ENCODE measurements at places on chromosomes 3 and 15.

- no peak for DNase-seq
Measured at GRCh38 chr15:99702895-99703602, 30.2 kb downstream of the LYSMD4 start.

GRCh38 chr15:87269566-87269965 is 987.0 kb downstream of the NTRK3 start:
- no peak for DNase-seq

GRCh38 chr15:33503681-33504080 is 192.9 kb downstream of the RYR3 start:
- DNase-seq: no peak

DNA sequence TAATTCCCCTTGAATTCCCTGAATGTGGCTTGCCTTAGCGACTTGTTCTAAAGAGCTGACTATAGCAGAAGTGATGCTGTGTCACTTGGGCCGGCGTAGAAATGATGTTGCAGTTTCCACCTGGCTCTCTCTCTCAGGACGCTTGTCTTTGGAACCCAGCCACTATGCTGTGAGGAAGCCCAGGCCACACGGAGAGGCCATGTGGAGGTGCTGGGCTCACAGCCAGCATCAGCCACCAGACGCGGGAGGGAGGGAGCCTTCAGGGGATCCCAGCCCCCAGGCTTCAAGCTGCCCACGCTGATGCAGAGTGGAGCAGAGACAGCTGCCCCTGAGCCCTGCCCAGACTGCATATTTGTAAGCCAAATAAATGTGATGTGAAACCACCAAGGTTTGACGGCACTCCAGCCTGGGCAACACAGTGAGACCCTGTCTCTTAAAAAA is 18.6 kb downstream of the RNU5B-1 start:
- peak; percentile 54 for DNase-seq

GRCh38 chr15:39578851-39579486 is 1.9 kb upstream of the THBS1 start:
- DNase-seq: no peak

- DNase-seq: no peak
Measured at GRCh38 chr3:123670743-123671142, 85.9 kb upstream of the HACD2 start.

DNA sequence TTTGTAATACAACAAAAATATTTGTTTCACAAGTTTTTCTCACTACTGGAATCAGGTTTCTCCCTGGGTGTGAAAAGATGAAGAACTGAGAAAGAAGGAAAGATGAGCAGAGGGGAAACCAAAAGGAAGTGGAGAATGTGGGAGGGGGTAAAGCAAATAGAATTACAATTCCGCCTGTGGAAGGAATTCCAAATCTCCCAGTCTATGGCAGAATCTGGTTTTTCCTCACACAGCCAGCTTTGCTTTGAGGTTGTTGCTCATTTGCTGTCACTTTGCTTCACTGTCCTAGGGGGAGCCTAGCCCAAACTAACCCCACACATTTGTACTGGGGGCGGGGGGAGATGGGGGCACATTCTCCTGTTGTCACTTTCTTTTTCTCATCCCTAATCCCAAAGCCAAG is 43.9 kb downstream of the RPL22L1 start:
- DNase-seq: no peak

DNA sequence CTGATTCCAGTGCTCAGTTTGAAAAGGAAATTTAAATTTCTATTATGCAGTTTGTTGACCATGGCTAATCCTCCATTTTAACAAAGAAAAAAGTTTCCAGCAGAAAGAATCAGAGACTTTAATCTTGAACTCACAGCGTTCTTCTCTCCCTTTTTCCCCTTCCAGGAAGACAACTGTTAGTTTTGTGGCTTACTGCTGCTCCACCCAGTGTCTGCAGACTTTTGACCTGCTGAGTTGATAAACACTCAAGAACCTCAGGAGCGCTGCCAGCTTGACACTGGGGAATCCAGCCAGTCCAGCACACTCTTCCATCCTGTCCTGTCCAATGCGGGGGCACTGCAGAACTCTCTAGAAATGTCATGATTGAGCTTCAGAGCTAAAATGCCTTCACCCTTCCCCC is 134.6 kb downstream of the LRRC28 start:
- DNase-seq: peak; percentile 84

DNA sequence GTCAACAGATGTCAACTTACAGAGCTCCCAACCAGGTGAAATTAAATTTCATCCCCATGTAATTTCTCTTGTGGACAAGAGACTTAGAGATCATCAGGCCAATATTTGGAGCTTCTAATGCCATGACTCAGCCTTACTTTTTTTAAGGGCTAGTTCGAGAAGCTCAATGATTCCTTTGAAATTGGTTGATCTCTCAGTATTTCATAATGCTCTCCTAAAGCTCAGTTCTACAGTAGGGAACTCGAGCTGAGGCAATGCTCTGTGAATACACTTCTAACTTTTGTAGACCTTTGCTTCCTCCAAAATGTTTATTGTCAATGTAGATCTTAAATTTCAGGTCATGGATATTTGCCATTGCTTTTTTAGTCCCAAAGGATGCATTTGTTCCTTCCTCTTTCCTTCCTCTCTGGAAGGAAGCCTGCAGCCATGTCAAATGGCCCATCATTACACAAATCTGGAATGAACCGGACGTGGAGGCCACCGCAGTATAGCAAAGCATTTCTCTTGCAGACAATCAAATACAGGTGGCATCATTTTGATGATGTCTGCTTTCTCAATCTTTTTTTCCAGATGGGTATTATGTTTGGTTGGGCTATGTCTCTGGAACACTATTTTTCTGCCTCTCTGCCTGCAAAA is 28.3 kb downstream of the STARD5 start:
- DNase-seq: no peak

DNA sequence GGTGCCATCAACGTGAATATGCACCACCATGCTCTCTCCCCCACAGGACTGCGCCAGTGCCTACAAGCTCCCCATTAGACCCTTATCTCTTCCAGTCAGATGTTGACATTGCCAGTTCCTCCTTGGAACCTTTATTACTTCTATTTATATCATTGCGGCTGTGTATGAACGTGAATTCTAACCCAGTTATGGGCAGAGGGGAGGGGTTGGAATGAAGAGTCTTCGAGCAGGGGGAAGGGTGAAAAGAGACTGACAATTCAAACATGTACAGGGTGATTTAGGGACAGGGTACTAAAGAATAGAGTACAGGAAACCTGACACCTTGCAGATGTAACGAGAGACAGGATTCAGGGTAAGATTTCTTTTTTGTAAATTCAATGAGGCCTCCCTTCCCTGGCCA is 41.8 kb upstream of the ST6GAL1 start:
- DNase-seq: no peak

DNA sequence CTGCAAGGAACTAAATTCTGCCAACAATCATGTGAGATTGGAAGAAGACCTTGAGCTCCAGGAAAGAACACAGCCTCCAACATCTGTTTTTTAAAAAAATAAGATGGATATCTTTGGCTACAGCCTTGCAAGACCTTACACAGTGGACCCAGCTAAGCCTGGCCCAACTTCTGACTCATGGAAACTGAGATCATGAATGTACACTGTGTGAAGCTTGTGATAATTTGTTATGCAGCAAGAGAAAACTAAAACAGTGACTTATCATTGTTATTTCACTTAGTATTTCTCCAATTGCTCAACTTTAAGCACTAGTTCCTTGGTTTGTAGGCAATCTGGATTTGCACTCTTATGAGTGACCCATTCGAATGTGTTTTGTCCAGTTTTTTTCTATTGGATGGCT is 29.3 kb downstream of the SHQ1 start:
- no peak for DNase-seq

GRCh38 chr3:125035217-125035616 is 20.6 kb downstream of the HEG1 start:
- no peak for DNase-seq

DNA sequence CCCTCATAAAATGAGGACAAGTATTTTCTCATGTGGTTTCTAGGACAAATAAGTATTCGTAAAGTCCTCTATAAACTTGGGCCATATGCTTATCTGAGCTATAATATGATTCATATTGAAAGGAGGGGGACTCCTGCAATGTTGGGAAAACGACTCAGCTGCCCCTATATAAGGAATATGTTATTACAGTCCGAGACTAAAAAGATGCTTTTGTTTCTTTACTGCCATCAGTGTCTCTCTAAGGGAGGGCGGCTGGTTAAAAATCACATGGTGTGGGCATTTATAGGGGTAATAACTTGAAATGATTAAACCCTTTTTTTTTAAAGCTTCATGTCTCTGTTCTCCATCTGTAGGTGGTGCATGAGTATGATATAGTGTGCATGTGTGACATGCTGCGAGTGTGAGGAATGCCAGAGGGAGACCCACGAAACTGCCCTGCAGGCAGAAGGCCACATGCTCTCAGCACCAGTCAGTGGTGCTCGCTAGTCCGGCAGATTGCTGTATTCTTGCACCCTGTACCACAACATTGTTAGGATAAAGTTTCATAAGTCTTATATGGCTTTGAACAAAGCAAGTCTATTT is 256.0 kb upstream of the CTDSPL start:
- no peak for DNase-seq

DNA sequence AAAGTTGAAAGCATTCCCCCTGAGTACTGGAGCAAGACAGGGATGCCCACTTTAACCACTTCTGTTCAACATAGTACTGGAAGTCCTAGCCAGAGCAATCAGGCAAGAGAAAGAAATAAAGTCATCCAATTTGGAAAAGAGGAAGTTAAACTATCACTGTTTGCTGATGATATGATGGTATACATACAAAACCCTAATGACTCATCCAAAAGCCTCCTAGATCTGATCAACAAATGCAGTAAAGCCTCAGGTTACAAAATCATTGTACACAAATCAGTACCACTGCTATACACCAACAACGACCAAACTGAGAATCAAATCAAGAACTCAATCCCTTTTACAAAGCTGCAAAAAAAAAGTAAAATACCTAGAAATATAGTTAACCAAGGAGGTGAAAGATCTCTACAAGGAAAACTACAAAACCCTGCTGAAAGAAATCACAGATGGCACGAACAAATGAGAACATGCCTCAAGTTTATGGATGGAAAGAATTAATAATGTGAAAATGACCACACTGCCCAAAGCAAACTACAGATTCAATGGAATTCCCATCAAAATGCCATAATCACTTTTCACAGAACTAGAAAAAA is 40.3 kb downstream of the RPL39L start:
- DNase-seq: no peak

- DNase-seq: no peak
Measured at GRCh38 chr15:58383876-58384275, 47.9 kb upstream of the LIPC start.

- DNase-seq: no peak
Measured at GRCh38 chr3:196563721-196564225, 4.6 kb downstream of the WDR53 start.

DNA sequence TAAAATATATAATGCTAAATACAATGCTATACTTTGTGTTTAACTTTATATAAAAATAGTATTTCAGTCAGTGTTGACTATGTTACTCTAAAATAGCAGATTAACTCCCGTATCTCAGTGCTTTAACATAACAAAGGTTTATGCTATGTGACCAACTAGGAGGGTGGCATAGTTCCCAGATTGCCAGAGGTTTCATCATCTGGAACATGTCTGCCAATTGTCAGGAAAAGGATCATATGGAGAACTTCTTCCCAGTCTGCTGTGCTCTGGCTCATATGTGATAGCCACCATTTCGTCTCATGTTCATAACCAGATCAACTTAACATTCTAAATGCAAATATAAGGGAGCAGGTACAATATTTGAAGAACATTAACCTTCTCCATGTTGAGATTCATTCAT is 720.2 kb downstream of the MCTP2 start:
- DNase-seq: no peak

DNA sequence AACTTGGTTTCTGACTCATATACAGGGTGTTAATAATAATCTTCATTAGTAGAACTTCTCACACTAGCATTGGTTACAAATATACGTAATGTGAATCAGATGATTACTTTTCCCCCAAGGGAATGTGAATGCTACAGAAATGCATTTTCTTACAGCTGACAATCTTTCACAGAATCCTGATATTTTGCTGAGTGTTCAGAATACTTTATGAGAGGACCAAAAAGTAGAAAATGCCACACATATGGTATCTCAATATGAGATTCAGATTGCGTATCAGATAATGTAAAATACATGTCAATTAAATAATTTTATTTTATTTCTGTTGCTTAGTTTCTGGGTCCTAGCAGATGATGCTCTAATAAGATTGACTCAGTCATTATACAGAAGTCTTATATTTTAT is 979.9 kb upstream of the GBE1 start:
- DNase-seq: no peak

GRCh38 chr3:53045518-53046170 is at the start of gene SFMBT1:
TSS of gene SFMBT1 (minus strand) at chr3:53046073. CDS start at chr3:52969128, 76,945 bp downstream.
- DNase-seq: peak; percentile 78

DNA sequence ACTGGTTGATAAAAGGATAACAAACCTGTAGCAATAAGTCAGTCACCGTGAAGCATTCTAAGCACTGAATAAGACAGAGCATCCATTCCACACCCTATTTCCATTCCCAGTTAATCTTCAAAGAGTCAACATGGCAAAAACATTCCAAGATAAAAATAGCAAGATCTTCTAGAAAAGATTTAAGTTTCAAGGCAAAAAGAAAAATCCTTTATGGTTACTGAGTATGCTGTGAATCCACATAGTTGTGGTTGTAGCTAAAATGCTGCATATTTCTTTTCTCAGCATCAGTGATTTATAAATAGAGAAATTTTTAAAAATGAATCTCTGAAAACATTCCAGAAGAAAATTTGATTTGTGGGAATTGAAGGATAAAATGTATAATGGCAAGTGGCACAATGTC is 21.1 kb downstream of the GAP43 start:
- DNase-seq: no peak

DNA sequence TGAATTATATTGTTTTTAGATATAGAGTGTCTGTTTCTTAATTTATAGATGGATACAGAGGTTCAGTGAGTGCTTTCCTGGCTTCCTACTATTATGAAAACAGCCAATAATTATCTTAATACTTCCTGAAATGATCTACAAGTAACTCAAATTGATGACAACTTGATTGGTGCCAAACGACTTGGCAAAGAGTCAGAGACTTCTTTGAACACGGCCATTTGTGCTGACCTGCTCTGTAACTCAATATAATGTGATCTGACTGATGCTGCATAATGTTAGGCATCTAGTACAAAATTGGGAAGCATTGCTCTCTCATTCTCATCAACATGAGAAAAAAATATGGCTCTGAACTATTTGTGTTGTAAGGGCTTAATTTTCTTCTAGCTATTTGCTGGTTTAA is 193.9 kb downstream of the DIPK2A start:
- DNase-seq: no peak
